ENCODE measurements at places on chromosomes 6 and 20.

- no peak for DNase-seq
Observed at GRCh38 chr20:57223648-57224489, 42.6 kb downstream of the BMP7 start.

DNA sequence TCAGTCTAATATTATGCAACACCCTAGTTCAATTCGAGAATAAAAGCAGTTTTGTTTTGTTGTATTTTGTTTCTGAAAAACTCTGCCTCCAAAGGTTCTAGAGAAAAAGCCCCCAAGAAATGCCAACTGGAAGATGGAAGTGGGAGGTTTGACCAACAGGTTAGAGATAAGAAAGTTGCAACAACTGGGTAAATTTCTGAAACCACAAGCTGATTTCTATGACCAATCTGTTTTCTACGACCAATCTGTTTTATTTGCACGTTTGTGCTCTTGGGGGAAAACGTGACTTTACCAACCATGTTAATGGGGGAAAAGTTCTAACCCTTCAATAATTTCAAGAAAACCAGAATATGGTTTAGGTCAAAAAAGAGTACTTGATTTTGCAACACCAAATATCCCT lies 173.2 kb downstream of the PDE7B start:
- DNase-seq, result no peak

- peak; percentile 31 for DNase-seq
Observed at GRCh38 chr6:17490724-17491123, 97.3 kb downstream of the CAP2 start.

DNA sequence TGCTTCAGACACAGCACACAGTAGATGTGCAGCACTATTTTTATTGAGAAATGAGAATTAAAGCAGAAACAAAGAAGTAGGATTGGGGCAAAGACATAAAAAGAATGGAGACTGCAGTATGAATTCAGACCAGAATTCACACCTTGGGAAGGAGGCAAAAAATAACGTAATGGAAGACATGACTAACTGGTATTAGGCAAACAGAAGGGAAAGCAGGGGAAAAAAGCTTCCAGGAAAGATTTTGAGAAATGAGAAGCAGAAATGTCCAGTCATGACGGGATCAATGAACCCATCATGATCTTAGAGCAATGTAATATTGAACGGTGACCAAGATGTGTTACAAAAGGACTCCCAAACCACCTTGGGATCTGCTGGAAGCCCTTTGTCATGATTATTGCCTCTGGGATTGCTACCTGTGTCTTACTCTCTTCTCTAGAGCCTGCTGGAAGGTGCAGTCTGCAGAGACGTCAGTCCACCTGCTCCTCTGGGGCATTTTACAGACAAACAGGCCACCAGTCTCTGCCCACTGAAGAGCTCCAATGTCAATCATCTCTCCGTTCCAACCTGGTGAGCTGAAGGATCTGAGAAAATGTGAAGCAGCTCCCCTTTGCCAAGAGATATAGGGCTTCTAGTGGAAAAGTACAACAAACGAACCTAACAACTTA lies 8.7 kb downstream of the NUDT3 start:
- DNase-seq, result no peak

DNA sequence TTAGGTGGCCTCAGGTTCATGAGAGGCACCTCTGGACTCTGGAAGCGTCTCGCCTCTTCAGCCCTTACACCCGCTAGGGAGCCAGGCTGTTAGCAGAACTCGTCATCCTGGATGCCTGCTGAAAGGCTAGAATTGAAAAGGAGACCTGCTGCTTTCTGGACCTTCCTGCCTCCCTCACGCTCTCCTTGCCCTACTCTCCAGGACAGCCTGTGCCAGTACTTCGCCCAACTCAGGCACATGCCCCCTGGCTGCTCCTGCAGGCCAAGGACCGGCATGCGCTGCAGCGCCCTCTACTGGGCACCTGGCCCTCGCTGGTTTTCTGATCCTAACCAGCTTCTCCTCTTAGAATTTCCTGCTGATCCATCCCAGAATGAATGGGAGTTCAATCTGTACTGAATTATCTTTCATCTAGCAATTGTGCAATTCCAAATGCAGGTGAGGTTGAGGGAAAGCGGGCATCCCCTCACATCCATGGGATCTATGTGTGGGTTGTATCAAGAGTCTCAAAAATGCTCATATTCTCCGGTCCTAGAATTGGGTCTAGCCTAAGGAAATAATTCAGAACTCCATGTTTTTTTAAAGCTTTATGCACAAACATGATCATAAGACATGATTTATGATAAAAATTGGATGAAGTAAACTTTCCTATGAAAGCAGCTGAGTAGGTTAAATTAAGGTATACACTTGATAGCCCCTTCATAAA lies 78.0 kb downstream of the PTPN1 start:
- peak; percentile 85 for DNase-seq

DNA sequence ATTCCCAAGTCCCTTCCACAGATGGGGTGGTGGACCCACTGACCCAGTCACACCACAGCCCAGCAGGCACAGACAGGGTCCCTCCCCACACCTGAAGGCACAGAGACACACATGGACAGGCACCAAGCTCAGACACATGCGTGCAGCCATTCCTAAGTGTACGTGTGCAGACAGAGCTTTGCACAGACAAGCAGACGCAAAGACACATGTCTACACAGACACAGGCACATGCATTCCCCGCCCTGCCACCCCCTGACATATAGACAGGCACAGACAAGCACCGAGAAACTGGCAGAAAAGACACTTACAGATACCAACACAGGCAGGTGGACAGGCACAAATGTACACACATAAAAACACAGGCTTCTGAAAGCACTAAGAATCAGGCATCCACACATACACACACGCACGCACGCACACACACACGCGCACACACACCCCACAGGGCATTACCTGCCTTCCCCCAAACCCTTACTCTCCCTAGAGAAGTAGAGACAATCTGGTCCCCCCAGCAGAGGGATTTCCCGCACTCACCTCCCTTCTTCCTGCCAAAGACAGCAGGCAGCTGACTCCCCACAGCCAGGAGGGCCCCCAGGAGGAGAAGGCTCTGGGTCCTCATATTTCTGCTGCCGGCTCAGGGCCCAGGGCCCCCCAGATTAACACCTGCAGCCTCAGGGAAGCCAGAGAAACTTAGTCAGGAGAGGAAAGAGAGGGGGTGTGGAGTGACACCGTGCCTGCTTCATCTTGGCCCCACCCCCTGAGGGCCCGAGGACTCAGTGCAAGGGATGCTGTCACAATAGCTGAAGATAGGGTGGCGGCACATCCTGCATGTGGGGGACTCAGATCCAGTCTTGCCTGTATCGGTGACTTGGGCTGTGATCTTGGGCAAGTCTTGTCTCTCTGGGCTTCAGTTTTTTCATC lies at the start of gene WFDC5:
WFDC5 (minus strand) TSS at position 710 of the 921 bp plus-strand sequence; CDS start at position 619, 91 bp downstream.
- DNase-seq, result no peak

- no peak for DNase-seq
Observed at GRCh38 chr20:673603-674001, 2.0 kb downstream of the SCRT2 start.

- no peak for DNase-seq
Observed at GRCh38 chr6:154370545-154370944, 13.9 kb upstream of the IPCEF1 start.

GRCh38 chr20:55070001-55070400 lies 594.6 kb downstream of the DOK5 start:
- no peak for DNase-seq

- DNase-seq, result no peak
Observed at GRCh38 chr20:11952639-11953038, 34.9 kb downstream of the BTBD3 start.

DNA sequence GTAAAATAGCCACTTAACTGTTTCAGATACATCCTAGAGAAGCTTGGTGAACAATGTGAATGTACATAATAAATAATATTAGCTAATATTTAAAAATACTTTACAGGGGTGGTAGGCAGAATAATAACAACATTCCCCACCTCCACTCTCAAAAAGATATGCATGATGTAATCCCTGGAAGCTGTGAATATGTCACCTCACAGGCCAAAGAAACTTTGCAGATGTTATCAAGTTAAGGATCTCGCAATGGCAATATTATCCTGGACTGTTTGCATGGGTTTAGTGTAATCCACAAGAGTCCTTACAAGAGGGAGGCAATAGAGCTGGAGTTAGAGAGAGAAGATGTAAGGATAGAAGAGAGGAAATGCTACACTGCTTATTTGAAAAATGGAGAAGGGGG lies 7.0 kb upstream of the PTPRK start:
- no peak for DNase-seq

GRCh38 chr20:63850689-63851547 lies 10.4 kb upstream of the ABHD16B start:
- no peak for DNase-seq

GRCh38 chr6:111722179-111722731 lies 116.6 kb upstream of the TRAF3IP2 start:
- no peak for DNase-seq

DNA sequence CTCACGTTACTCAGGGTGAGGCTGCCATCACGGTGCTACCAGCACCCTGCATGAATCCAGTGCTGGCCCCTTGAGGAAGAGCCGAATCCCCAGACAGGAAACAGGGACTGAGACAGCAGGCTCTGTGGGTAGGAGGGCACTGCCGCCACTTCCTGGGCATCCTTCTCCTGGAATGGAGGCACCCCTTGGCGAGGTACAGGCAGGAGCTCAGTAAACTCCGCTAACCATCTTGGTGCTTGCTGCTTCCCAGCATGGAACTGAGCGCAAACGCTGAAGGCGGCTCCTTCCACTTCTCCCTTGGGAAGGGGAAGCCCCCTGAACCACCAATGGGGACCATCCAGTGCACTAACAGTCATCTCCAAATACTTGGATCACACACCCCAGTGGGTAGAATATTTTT lies 13.5 kb upstream of the CCDC167 start:
- no peak for DNase-seq

DNA sequence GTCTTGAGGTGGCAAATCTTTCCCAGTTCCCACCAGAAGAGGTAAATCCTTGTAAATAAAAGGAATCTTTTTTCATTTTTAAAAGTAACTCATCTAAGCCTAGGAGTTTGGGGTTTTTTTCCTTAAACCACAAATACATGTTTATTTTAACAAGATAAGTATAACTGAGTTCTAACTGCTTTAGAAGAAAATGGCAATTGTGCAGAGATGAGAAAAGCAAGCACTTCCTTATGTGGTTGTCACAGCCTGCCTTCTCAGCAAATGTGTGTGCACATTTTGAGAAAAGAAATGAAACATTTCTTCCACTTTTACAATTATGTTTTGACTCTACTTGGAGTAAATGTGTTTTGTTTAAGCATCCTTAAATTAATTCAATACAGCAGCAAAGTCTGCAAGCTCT lies 17.7 kb downstream of the HCK start:
- no peak for DNase-seq

- DNase-seq, result peak; percentile 98
Observed at GRCh38 chr6:143397227-143398222, 53.0 kb downstream of the ADAT2 start.

- DNase-seq, result no peak
Observed at GRCh38 chr6:85556992-85557668, 36.5 kb downstream of the SNX14 start.

DNA sequence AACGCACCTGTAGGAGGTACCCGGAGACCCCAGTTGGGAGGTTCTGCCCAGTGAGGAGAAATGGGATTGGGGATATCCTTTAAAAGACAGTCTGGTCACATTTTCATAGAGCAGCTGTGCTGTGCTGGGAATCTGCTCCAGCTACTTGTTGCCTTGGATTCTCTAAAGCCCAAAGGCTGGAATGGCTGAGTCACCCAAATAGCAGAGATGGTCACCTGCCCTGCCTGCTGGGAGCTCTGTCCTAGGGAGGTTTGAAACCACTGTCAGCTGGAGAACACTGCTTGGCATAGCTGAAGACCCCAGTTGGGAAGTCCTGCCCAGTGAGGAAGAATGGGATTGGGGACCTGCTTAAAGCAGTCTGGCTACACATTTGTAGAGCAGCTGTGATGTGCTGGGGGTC lies 34.8 kb upstream of the TFB1M start:
- peak; percentile 58 for DNase-seq
